A549 treated with dexamethasone at 1 μM for 4 hours (cell line): ENCODE measurements at places on chromosomes 2 and 18. TPM values are rescaled to one million over a fixed set of nuclear protein-coding genes. Genes with fewer than 3 reads are reported as not detected.

OSBPL6 gene
- 5.5 to 7.5 TPM (median 6.8 TPM) in 5 replicates for total RNA-seq

TRIB2 gene
- total RNA-seq = 0.27 to 0.69 TPM (median 0.53 TPM) in 5 replicates

TXNL1 gene
- 63.1 to 71.8 TPM (median 66.6 TPM) in 5 replicates for total RNA-seq

PRKAG3 gene
- 0.04 TPM in 1 of 5 replicates, not detected in the others for total RNA-seq

ALKAL2 gene
- not detected in 5 replicates for total RNA-seq

MARCHF7 gene
- total RNA-seq = 48.3 to 68.0 TPM (median 63.1 TPM) in 5 replicates

KLHL14 gene
- total RNA-seq = not detected in 5 replicates

KCMF1 gene
- 105 to 141 TPM (median 129 TPM) in 5 replicates for total RNA-seq

DSC3 gene
- total RNA-seq = 1.4 to 2.0 TPM (median 1.7 TPM) in 5 replicates

CDH19 gene
- 0.32 to 1.2 TPM (median 0.73 TPM) in 5 replicates for total RNA-seq

PLEK gene
- not detected in 5 replicates for total RNA-seq

CD226 gene
- total RNA-seq = 0.07 to 0.21 TPM (median 0.17 TPM) in 5 replicates
